CD4-positive, CD25-positive, alpha-beta regulatory T cell (primary cell): ENCODE measurements at places on chromosomes 5 and 9. TPM values are rescaled to one million over a fixed set of nuclear protein-coding genes. Genes with fewer than 3 reads are reported as not detected.

GRCh38 chr9:237858-238345 lies 23.2 kb downstream of the DOCK8 start:
- no peak for DNase-seq

GRCh38 chr9:124810663-124811355 lies 33.9 kb downstream of the OLFML2A start:
- no peak for DNase-seq

DNA sequence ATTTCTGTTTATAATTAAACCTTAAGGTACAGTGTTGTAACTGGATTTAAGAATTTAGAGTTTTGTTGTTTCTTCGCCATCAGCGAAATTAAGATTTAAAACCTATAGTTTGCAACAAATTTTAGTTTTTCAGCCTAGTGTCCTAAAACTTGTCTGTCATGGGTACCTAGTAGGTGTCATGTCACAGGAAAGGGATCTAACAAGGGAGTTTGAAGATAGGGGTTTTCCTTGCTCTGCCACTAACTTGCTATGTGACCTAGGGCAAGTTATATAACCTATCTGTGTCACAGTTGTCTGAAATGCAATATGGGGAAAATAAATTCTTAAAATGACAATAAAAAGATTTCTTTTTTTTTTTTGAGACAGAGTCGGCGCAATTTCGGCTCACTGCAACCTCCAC lies 9.2 kb upstream of the ABL1 start:
- no peak for DNase-seq

The IFNK gene
- total RNA-seq, result not detected

The ELOVL7 gene
- total RNA-seq, result 2.8 TPM

The ANGPTL2 gene
- not detected for total RNA-seq
